ENCODE measurements at places on chromosomes 5 and 9.

DNA sequence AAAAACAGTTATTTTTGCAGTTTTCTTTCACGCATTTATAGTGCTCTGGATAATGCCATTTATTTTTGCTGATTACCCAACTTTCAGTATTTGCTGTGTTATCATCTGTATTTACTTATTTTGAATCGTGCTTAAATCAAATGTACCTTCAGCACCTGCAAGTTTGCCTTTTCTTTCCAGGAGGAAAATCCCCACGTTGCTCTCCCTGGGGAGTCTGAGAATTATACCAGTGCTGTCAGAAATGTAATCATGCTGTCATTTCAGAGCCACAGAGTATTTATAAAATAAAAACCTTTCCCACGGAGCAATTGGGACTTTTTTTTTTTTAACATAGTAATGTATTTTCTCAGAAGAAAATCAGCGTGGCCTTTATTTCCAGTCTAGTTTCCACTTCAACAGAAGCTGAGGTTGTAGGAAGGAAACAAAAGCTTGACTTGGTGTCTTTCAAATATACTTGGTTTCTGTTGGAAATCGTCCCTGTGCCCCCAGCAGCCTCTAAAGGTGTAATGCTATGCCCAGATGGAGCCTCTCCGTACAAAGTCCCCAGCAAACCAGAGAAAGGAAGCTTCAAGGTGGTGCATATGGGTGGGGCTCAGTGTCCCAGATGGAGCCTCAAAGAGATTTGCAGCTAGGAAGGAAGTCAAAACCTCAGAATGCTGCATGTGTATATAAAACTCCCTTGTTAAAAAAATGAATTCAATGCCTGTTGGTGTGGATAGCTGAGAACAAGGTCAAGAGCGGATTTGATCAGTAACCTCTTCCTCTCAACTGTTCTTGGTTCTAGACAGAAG, 2.1 kb downstream of the GPR150 start:
- DNase-seq, result no peak

GRCh38 chr5:68428231-68428811, 212.8 kb downstream of the PIK3R1 start:
- DNase-seq, result no peak

- no peak for DNase-seq
These were observed 33.5 kb upstream of the GLRA1 start for GRCh38 chr5:151958111-151958510.

DNA sequence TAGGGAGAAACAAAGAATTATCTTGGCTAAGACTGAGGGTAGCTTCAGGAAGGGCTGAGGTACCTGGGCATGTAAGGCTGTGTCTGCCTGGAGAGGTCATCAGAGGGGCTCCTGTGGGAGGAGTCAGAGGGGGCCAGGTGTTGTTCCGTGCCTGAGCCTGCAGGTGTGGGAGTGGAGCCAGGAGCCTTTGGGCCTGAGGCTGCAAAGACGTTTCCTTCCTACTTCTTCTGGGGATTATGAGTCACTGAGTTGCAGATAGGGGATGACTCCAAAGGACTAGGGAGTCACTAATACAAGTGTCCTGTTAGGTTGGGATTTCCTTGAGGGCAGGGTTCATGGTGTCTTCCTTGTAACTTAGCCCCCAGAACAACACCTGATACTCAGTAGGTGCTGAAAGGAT, 391.1 kb downstream of the ARHGEF28 start:
- no peak for DNase-seq

GRCh38 chr9:78291240-78291925, 5.5 kb upstream of the PSAT1 start:
- DNase-seq, result no peak

DNA sequence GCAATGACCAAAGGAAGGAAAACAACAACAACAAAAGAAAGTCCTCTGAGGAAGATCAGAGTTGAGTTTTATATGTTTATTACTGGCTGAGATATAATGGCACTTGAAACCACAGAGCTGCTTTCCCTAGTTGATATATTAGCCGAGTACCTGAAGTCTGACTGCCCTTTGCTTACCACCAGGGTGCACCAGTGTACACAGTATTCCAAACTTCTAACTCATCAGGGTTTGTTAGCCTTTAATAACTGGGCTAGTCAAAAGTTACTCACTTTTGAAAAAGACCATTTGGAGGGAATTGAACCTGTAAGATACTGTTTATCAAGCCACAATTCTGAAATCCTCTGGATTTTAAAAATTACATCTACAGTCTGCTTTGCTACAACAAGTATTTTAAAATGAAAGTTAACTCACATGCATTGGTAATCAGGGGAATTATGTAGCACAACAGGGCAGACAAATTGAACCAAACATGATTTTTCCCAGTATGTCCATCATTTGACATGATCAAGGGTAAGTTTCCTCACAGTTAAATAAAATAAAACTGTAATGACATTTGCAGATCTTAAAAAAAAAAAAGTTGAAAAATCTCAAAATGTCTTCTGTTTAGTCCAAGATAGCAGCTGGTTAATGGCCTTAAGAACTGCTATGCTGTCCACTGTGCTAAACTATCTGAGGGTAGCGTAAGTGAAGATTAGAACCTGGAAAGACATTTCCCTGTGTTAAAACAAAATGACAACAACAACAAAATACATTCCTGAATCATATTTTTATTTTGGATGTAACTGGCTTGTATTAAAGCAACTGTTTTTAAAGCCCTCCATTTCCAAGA, 57.3 kb upstream of the C6 start:
- DNase-seq, result no peak

- no peak for DNase-seq
These were observed 51.5 kb downstream of the COL15A1 start for GRCh38 chr9:98995059-98995671.

GRCh38 chr5:120413686-120414085, 50.4 kb upstream of the PRR16 start:
- DNase-seq, result no peak

GRCh38 chr9:89467278-89467625, 30.7 kb downstream of the SEMA4D start:
- no peak for DNase-seq

All from stimulated activated CD8-positive, alpha-beta memory T cell treated with anti-CD3 and anti-CD28 coated beads, Interleukin-2, amount 100 ng/mL, for 1 hour (primary cell).